ENCODE measurements at places on chromosomes 7 and 10. TPM values are rescaled to one million over a fixed set of nuclear protein-coding genes. Genes with fewer than 3 reads are reported as not detected.

- peak; percentile 68 for DNase-seq
These were observed at the start of gene TMEM243 for GRCh38 chr7:87219545-87220025. Gene TMEM243, minus strand, starts transcription at chr7:87219732. Its CDS starts 229 bp downstream, at chr7:87219503.

DNA sequence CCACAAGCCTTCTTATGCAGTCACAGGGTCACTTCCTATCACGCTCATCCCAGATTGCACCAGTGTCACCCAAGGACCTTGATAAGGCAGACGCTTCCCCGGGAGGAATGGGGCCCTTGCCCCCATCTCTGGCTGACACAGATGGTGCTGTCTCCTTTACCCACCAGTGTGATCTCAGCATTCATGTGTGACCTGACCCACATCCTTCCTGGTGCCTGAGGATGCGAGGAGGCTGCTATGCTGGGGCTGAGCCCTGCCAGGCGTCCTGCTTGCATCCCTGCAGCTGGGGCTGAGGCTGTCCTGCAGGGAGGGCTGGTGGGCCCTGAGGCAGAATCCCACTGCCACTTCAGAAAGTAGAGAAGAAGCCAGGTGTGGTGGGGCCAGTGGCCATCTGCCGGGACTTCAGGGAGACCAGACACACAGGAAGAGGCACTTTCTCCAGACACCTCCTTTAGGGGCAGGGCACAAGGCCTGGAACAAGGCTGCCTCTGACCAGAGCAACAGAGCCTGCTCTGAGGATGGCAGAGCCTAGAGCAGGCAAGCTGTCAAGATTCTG, 35.3 kb downstream of the RASGEF1A start:
- DNase-seq: no peak

- DNase-seq: no peak
These were observed 4.5 kb downstream of the GPRIN2 start for GRCh38 chr10:46551701-46552525.

DNA sequence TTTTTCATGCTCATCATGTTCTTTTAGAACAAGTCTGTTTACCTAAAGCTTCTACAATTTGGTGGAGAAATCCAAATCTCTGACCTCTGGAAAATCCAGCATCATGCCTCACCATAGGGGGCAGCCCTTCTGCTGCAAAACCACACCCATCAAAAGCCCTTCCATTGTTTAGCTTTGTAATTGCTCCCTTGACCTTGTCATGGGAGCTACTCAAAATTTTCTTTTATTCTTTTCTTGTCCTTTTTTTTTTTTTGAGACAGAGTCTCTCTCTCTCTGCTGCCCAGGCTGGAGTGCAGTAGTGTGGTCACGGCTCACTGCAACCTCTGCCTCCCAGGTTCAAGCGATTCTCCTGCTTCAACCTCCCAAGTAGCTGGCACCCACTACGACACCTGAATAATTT, 234.4 kb downstream of the NEBL start:
- DNase-seq: no peak

GRCh38 chr10:30842894-30843293, 188.8 kb downstream of the ZNF438 start:
- peak; percentile 79 for DNase-seq

GRCh38 chr7:114988026-114988425, 66.1 kb downstream of the MDFIC start:
- DNase-seq: no peak

GRCh38 chr7:127359011-127359410, 33.5 kb downstream of the ZNF800 start:
- DNase-seq: no peak

- no peak for DNase-seq
These were observed 122.3 kb downstream of the DOCK4 start for GRCh38 chr7:112083776-112084355.

DNA sequence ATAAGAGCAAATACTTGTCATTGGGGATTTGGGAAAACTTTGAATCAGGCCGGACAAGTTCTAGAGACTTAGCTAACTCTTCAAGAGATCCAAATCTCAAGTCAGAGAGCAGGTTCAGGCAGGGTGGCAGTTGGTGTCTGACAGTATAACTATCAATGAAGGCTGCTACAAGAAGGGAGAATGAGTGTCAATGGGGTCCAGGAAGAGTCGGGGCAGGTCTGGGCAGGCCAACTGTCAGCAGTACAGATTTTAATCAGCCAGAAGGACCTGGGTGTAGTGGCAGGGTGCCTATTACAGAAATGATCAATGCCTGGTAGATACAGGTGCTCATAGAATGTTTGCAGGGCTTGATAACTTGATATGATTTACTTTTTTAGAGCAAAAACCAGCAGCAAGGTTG, 751.1 kb downstream of the GRM8 start:
- no peak for DNase-seq

- DNase-seq: peak; percentile 39
These were observed 51.3 kb downstream of the USP6NL start for GRCh38 chr10:11560076-11560709.

DNA sequence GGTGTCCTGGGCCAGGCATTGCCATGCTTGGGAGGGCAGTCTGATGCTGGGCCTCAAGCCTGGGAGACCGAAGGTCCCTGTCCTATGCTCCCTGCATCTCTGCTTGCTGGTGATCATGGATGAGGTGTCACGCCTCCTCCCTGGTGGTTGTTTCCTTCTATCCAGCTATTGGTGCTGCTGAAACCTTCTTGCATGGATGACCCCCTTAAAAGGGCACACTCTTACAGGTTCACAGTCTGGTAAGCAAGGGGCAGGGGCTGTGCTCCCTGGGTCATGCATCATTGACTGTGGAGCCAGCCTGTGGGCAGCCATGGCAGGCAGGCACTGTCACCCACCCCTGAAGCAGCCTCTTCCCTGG, 36.8 kb upstream of the SLC29A3 start:
- DNase-seq: no peak

DNA sequence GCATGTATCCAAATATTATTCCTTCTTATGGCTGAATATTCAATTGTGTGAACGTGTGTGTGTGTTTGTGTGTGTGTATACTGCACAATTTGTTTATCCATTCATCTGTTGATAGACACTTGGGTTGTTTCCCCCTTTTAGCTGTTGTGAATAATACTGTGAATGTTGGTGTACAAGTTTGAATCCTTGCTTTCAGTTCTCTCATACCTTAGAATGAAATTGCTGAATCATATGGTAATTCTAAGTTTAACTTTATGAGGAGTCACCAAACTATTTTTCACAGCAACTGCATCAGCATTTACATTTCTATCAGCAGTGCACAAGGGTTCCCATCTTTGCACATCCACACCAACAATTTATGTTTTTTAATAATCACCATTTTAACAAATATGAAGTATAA, 86.9 kb upstream of the GATAD1 start:
- peak; percentile 31 for DNase-seq

The CXCL12 gene
- total RNA-seq: 15.8 TPM

The TSPAN33 gene
- 0.36 TPM for total RNA-seq

The PLXNA4 gene
- under 0.01 TPM for total RNA-seq

The ANKRD30A gene
- total RNA-seq: not detected

The ANXA8 gene
- 0.90 TPM for total RNA-seq

The SPAM1 gene
- total RNA-seq: not detected

The SPDYE2B gene
- not detected for total RNA-seq

The PRDX3 gene
- 195 TPM for total RNA-seq

The TBXAS1 gene
- 5.3 TPM for total RNA-seq

The PLEKHS1 gene
- total RNA-seq: not detected

The DNAJB6 gene
- total RNA-seq: 155 TPM

The CLDN4 gene
- 2.9 TPM for total RNA-seq

The PON1 gene
- not detected for total RNA-seq

Data from IMR-90 (cell line).